ENCODE measurements at places on chromosomes 3 and 15.

- no peak for DNase-seq
These were observed 163.6 kb downstream of the FAM43A start for GRCh38 chr3:194849166-194849875.

GRCh38 chr15:65303687-65304380, 643 bp upstream of the RNU5B-1 start:
- no peak for DNase-seq

- DNase-seq, result no peak
These were observed 273.9 kb downstream of the PDCD6IP start for GRCh38 chr3:34072297-34072696.

- no peak for DNase-seq
These were observed 84.4 kb downstream of the VPS8 start for GRCh38 chr3:184896336-184896735.

GRCh38 chr3:188088948-188089685, 64.8 kb upstream of the LPP start:
- DNase-seq, result no peak

GRCh38 chr3:128408693-128409623, 57.7 kb downstream of the DNAJB8 start:
- no peak for DNase-seq

DNA sequence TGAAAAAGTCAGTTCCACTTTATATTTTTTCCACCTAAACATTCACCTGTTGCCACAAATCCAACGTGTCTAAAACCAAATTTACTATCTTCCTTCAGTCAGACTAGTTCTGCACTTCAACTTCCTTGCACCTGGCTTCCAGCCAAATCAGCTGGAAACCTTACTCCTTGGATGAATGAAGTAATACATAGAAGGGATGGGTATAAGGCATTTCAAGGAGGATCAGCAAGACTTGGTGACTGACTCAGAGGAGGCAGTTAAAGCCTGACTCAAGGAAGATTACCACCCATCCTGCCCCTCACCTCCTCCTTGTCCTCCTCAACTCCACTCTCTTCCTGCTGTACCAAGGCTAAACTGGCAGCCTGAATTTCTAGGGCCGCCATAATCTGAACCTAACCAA, 37.1 kb downstream of the QTRT2 start:
- no peak for DNase-seq

GRCh38 chr3:196320137-196320536, 2.1 kb upstream of the DYNLT2B start:
- DNase-seq, result no peak

DNA sequence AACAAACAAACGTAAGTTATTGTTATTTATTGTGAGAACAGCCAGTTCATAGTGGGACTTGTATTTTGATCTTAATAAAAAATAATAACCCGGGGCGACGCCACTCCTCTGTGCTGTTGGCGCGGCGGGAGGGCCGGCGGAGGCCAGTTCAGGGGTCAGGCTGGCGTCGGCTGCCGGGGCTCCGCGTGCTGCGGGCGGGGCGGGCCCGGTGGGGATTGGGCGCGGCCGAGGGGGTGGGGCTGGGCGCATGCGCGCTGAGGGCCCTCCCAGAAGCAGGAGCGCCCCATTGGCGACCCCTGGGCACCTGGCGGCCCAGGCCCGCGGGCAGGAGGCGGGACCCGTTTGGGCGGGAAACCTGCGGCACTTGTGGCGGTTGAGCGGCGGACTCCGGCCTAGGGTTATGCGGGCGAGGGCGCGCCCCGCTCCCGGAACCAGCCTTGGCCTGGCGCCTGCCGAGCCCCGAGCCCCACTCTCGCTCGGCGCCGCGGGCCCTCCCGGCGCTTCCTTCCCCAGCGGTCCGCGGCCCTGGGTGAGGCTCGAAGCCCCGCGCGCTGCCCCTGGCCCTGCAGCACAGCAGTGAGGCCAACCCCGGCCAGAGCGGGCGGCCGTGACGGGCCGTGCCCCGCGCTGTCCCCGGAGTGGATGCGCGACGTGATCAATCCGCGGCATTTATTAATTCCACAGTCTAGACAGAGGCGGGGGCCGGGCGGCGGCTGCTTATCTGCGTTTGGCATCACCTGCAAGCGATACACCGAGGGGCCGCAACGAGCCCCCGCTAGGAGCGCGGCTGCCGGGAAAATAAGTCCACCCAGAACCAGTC, 6.0 kb downstream of the ISL2 start:
- no peak for DNase-seq

DNA sequence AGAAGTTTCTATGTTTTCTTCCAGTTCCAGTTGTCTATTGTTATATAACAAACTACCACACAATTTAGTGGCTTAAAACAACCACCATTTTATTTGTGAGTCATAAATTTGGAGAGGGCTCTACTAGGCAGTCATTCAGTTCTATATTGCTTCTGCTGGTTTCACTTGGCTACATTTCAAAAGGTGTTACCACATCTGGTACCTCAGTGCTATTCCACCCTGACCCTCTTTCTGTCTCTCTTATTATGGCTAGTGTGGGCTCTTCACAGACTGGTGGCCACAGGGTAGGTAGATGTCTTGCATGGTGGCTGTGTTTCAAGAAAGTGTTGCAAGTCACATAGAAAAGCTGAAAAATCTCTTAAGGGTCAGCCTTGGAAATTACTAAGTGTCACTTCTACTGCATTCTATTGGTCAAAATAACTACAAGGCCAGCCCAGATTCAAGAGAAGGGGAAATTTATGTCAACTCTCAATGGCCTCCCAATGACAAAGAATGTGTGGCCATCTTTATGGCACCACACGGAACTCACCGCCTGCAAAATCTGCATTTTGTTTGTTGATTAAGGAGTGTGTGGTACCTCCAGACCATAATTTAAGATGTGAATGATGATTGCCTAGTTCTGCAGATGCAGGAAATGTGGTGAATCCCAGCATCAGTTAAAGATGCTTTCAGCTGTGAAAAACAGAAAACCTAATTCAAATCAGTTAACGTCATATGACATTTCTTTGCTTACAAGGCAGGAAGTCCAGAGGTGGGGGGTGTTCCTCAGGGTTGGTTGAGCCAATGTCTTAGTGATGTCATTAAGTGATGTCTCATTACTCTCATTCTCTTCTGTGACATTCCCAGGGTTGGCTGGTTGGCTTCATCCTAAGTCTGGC, 105.8 kb upstream of the RASGRP1 start:
- DNase-seq, result no peak

GRCh38 chr3:122608916-122609315, 31.5 kb downstream of the PARP15 start:
- DNase-seq, result no peak

DNA sequence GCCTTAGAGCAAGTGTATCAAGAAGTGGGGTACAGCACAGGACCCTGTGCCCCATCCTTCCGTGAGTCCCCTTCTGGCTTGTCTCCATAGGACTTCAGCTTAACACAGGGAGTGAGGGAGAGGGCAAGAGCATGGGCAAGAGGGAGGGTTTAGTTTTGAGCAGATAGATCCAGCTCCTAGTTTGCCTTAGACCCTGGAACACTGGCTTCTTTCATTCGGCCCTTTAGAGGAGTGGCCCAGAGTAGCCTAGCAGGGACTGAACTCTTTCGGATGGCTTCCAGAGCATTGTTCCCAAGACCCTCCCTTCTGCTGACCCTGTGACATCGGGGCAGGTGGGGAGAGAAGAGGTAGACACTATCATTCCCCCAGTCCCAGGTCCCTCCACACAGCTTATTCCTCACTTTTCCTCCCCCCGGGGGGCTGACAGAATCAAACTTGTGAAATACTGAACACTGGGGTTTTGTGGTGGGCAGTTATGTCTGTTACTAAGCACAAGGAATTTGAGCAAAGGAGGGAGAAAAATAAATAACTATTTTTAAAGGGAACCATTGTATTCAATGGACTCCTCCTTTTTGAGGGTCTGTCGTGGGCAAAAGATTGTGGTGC, 289.6 kb upstream of the C2CD4B start:
- no peak for DNase-seq

GRCh38 chr3:26460985-26461384, 161.6 kb upstream of the LRRC3B start:
- DNase-seq, result no peak

GRCh38 chr3:164387236-164387635, 691.1 kb downstream of the SI start:
- no peak for DNase-seq

DNA sequence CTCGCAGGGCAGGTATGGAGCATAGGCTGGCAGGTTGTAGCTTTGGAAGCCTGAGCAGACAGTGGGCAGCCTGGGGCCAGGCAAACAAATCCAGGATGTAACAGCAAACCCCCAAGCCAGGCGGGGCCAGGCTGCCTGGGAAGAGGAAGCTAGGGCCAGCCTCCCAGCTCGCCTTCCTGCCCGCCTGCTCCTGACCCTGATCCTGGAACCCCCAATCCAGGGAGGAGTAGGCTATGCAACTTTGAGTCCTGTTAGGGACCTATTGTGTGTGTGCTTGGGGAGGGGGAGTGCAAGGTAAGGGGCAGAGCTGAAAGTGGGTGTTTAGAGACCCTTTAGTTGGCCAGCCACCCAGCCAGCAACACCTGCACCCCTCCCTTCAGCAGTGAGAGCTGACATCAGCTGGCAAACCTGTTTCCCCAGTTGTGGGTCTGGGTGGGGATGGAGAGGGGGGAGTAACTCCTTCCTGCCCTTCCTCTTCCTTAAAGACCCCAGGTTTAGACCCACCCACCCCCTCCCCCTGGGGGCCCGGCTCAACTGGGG, 2.5 kb downstream of the NBEAL2 start:
- no peak for DNase-seq

- DNase-seq, result no peak
These were observed 84.2 kb upstream of the WNT5A start for GRCh38 chr3:55571216-55571813.

DNA sequence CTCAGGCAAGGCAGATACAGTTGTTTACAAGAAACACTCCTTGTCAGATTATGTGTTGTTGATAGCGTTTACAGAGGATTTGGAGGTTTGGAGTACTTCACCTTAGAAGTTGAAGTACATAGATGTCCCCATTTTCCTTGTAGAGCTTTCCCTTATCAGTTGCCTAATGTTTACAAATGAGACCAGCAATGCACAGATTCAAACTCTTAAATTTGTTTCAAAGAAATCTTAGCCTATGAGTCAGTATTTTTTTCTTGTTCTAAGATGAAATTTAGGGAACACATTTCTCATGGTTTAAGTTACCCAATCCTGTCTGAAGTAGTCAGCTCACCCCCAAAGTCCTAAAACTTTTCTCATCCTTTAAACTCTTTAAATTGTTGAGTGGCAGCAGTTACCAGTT, 6.3 kb upstream of the EIF5A2 start:
- no peak for DNase-seq

GRCh38 chr3:194087280-194087679, 48.7 kb upstream of the HES1 start:
- no peak for DNase-seq

DNA sequence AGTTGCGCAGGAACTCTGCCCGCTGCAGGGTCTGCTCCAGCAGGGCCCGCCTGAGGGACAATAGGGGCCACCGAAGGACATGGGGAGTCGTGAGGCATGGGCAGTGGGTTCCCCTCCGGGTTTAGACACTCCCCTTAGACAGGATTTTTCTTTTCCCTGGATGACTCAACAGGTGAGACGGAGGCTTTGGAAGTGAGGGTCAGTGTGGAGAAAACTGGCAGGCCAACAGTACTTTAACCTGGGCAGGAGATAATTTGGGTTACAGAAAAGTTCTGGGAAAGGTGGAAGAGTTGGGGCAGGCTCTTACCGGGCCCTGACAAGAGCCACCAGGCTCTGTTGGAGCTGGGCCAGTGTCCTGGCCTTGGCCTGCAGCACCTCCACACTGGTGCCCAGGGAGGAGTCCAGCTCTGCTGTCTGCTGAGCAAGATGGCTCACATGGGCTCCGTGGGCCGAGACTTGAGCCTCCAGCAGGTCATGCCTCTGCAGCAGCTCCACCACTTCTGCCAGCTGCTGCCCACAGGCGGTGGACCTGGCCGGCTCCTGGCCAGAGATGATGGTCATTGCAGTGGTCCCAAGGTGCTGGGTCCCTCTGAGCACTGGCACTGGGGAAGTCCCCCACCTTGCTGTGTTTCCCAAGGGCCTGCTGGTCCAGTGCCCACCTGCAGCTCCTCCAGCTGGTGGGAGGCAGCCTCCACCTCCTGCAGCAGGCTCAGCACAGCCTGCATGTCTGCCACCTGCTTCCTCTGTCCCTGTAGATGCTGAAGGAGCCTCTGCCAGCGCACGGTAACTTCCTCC, 11.0 kb downstream of the SPTBN5 start:
- no peak for DNase-seq

DNA sequence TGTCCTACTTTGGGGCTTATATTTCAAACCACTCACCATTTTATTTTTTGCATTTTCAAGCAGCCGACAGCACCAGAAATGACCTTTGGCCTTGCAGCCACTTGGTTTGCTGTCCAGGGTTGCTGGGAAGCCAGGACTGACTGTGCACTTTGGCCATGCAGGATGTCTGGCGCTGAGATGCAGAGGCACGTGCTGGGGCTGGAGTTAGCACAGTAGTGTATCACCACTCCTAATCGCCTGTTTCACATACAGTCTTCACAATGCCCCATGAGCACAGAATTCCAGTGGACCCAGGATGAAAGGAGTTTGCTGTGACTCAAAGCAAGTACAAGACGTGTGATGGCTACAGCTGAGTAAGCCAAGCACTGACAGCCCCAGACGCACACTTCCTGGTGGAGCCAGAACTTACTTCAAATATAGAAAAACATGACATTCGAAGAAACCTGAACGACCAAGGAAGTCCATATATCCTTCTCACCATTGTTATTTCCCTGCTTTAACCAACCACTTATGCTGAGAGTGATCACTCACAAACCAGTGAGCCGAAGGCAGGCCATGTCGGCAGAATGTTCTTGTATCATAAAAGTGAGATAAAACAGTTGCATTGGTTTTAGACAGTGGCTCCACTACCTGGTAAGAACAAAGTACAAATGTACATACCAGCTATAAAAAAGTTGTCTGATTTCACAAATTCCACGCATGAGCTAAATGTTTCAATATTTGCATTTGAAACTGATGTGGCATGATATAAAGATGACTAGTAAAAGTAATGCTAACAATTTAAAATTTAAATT, 16.0 kb downstream of the OCA2 start:
- DNase-seq, result no peak

GRCh38 chr3:173065543-173065981, 75.5 kb downstream of the SPATA16 start:
- DNase-seq, result no peak

- no peak for DNase-seq
These were observed 29.1 kb downstream of the TF start for GRCh38 chr3:133775309-133775708.
